ENCODE measurements at places on chromosomes 1 and 21. TPM values are rescaled to one million over a fixed set of nuclear protein-coding genes. Genes with fewer than 3 reads are reported as not detected.

The KCND3 gene
- total RNA-seq: under 0.01 TPM

The CYP4X1 gene
- total RNA-seq: under 0.01 TPM

The PRAMEF18 gene
- total RNA-seq: not detected

GRCh38 chr1:229578168-229579058, 19.9 kb upstream of the ABCB10 start:
- no peak for DNase-seq

- peak; percentile 32 for DNase-seq
Observed at GRCh38 chr1:157490467-157491165, 61.7 kb downstream of the FCRL5 start.

DNA sequence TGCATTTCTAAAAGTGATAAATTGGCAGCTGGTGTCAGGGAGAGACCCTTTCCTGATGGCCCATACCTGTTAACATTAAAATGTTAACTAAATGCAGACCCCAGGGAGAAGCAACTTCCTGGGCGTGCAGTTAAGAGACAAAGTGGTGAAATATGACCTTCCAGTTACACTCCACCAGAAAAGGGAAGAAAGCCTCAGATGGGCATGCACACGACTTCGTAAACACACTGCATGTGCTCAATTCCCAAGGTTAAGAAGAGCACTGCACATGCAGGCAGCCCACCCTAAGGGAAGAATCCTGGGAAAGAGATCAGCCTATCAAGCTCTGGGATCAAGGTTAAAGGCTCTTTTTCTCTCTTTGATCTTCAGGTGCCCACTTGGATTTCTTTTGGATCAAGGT, 9.7 kb upstream of the GBP6 start:
- no peak for DNase-seq

GRCh38 chr1:246067432-246068216, 439.5 kb downstream of the SMYD3 start:
- DNase-seq: no peak

- no peak for DNase-seq
Observed at GRCh38 chr1:55300975-55301374, 85.8 kb upstream of the USP24 start.

The SNAPIN gene
- 59.5 TPM for total RNA-seq

The FAM72D gene
- 0.13 TPM for total RNA-seq

The GJB4 gene
- 17.3 TPM for total RNA-seq

The HUNK gene
- total RNA-seq: under 0.01 TPM
